Sigmoid colon (tissue), 7 donors: ENCODE measurements at places on chromosomes 2 and 18. TPM values are rescaled to one million over a fixed set of nuclear protein-coding genes. Genes with fewer than 3 reads are reported as not detected.

DNA sequence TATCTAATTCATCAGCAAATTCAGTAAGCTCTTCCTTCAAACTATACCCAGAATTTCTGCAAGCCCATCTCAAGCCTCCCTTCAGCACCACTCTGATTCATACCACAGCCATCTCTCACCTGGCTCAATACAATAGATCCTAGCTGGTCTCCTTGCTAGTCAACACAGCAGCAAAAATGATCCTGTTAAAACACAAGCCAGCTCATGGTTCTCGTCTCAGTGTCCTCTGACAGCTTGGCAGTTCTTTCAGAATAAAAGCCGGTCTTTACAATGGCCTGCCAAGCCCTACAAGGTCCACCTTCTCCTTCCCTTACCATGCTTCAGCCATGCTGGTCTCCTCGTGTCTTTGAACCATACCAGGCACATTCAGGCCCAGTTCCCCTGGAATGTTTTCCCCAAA is 296.9 kb upstream of the RND3 start:
- DNase-seq, result no peak

GRCh38 chr2:77086051-77086450 is 436.1 kb downstream of the LRRTM4 start:
- no peak for DNase-seq

DNA sequence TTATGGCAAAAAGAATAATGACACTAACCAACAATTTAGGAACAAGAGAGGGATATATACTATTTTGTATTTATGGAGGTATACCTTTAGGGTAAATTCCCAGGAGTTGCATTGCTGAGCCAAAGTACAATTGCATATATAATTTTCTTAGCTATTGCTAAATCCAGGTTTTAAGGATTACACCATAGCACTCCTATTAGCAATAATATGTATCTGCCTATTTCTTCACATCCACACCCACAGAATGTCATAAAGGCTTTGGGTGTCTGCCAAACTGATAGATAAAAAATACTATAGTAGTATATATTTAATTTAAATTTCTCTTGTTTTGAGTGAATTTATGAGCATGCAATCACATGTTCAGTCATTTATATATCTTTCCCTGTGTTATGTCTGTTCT is 11.5 kb upstream of the SERPINB13 start:
- no peak for DNase-seq

GRCh38 chr18:21593540-21594257 is 6.8 kb downstream of the ESCO1 start:
- DNase-seq, result no peak

- peak; percentile 34 for DNase-seq
Measured at GRCh38 chr2:240189686-240190085, 49.2 kb upstream of the OTOS start.

DNA sequence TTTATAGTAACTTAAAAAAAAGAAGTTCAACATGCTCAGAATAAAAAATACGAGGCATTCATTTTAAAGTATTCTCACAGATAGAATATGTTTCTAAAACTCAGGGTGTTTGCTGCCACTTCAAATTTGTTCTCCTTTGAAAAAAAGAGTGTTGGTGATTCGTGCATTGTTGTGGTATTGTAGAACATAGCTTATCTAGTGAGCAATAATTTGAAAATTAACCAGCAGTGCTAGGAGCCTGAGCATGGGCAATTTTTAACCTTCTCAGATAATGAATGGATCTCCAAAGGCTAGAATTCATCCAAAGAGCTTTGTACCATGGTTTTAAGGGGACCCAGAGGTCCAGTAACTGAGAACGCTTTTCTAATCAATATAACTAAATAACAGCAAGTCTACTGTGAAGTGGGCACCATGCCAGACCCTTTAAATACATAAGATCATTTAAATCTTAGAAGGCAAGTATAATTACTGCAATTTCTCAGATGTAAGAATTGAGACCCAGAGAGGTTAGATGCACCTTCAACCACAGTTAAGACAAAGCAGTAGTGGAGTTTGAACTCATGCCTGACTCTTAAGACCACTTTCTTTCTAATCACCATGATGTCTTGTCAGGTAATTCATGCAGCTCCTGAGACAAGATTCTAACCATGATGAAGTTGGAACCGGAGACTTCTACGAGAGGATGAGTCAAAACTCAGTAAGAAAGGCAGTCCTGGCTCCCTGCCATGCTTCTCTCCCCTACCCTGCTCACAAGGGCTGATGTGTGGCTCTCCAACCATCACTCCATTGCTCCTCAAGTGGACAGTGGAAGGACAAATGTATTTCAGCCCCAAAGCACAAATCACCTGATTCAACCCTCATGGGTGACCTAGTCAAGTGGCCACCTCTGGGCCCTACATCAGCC is 3.4 kb downstream of the CYRIA start:
- DNase-seq, result peak; percentile 77

- peak; percentile 41 for DNase-seq
Measured at GRCh38 chr18:79487801-79488201, 92.1 kb downstream of the NFATC1 start.

DNA sequence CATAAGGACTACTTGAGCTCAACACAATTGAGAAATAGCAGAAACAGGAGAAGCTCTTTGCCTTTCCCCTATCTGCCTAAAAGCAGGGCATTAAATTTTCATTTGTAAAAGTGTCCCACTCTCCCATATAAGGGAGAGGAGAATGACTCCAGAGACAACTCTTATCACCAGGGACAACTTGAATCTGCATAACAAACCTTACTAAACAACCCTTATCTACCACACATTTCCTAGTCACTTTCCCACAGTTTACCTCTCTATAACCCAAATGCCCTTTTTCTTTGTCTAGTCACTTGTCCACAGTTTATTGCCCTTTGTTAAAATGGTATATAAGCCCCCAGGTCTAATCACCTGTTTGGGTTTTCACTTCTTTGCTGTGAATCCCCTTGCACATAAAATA is 37.5 kb upstream of the PPM1B start:
- DNase-seq, result no peak

HPCAL1 gene
- total RNA-seq, result 34.1 TPM

MAP2 gene
- total RNA-seq, result 21.8 TPM

CIAO1 gene
- 77.4 TPM for total RNA-seq

L3MBTL4 gene
- 5.7 TPM for total RNA-seq

LPIN2 gene
- total RNA-seq, result 15.5 TPM

GCC2 gene
- total RNA-seq, result 29.6 TPM

MYOM1 gene
- total RNA-seq, result 17.3 TPM

SPR gene
- 51.8 TPM for total RNA-seq

EVX2 gene
- 1.9 TPM for total RNA-seq
